Brain (organoid and tissue), 16 donors: ENCODE measurements at places on chromosomes 5 and 9.
A peak's percentile ranks its signal among the peaks of the same experiment; 100 is the strongest.

DNA sequence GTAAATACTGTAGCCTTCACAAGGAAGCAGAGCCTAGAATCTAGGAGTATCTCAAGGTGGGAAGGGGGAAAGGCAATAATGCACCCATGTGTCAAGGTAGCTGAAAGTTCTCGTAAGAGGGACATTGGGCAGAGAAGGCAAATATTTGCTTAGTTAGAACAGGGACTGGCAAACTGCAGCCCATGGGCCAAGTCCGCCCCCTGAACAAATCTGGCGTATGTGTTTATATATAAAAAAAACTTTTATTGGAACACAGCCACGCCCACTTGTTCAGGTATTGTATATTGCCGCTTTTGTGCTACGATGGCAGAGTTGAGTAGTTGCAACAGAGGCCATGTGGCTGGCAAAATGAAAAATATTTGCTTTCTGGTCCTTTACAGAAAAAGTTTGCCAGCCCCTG, 16.1 kb downstream of the KCNN2 start:
- no peak for DNase-seq

GRCh38 chr5:7394889-7395431, 978 bp upstream of the ADCY2 start:
- DNase-seq: no peak

GRCh38 chr9:95572381-95573151, 55.8 kb upstream of the PTCH1 start:
- DNase-seq: peak; percentile 22

- no peak for DNase-seq
Observed at GRCh38 chr5:127210042-127210441, 80.6 kb upstream of the MEGF10 start.

GRCh38 chr9:114205171-114206015, 50.1 kb downstream of the COL27A1 start:
- DNase-seq: peak; percentile 79

DNA sequence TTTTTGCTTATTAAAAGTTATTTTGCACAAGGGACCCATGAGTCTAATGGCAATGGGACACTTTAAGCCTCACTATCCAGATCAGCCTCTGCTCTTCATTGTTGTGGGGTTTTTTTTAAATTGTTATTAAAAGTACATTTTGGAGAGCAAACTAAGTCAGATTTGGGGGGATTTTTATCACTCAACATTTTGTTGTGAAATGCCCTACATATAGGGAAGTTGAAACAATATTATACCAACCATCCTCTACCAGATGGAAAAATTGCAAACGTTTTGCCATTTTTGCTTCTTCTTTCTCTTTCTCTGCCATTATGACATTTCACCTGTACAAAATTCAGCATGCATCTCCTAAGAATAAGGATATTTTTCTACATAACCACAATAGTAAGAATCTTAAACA, 75.3 kb downstream of the SLC1A3 start:
- DNase-seq: no peak

- DNase-seq: no peak
Observed at GRCh38 chr9:111108946-111109345, 70.7 kb upstream of the LPAR1 start.

DNA sequence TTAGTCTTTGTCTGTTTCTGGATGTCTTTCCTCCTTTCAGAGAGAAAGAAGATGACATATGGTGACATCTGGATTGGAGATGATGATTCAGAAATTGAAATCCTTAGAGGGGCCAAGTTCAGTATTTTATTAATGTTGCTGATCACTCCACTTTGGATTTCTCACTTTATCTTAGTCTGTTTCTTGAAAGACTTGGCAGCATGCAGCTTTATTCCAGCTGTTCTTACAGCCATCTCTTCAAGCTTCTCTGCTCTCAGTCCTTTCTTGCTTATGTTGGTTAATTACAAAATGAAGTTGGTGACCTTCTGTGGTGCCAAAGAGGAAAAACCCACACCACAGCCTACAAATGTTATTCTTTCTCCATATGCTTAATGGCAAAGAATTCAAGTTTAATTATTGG, 62.1 kb downstream of the SNCAIP start:
- no peak for DNase-seq

DNA sequence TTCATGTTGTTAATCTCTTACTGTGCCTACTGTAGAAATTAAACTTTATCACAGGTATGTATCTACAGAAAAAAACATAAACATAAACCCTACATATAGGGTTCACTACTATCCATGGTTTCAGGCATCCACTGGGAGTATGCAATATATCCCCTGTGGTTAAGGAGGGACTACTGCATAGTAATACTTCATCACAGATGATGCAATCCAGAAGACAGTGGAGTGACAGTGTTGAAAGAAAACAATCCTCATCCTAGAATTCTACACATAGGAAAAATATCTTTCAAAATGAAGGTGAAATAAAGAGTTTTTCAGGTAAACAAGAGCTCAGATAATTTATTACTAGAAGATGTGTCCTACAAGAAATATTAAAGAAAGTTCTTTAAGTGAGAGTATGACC, 105.9 kb downstream of the HOMER1 start:
- DNase-seq: no peak

- DNase-seq: peak; percentile 90
Observed at GRCh38 chr9:8234316-8234715, 434.7 kb upstream of the DMAC1 start.

DNA sequence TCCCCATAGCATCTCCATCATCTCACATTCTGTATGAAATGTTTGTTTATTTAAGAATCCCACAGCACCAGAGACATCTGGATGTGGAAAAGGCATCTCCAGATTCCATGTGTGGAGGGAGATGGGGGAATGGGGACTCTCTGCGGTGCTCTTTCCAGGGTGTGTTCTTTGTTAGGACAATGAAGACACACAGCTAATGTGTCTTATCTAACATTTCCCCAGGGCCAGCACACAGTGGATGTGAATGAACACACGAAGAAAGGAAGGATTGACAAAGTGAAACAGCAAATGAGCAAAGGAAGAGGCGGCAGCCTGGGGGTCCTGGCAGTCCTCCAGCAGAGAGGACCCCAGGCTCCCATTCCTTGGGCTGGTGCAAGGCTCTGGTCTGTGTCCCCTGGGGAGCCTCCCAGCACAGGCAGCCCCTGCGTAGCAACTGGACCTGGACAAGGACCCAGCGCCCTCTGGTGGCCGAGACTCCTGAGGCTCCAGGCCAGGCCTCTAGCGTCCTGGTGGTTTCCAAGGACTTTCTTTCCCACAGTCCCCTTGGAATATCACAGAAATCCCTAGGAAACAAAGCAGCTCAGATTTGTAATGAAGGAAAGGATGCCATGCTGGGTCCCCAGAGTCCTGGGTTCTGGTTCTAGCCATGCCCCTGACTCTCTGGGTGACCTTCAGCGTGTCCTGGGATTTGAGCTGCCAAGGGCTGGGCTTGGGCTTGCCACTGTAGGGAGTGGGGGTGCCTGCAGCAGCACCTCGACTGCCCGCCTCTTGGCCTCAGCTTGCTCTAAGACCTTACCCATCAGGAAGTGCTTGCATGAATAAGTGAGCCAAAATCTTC, 3.5 kb upstream of the PDLIM7 start:
- peak; percentile 86 for DNase-seq

DNA sequence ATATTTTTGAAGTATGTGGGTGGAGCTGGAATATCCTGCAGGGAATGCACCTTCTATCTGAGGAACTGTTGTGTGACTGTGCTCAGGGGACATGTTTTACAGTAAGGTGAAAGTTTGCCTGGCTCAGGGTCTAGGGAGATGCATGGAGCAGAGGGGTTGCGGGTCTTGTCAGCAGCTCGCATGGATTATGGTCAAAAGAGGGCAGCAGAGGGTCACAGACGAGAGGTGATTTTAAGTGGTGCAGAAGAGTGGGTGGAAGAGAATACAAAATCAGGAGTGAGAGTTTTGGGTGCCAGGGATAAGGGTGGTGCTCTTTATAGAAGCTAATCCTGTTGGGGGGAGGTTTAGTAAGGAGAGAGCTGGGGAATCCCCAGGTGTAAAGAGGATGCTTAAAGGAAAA, 53.5 kb upstream of the GRIN3A start:
- DNase-seq: peak; percentile 52

GRCh38 chr5:151580858-151581257, 10.3 kb downstream of the FAT2 start:
- no peak for DNase-seq

GRCh38 chr5:132915681-132916080, 42.2 kb downstream of the LEAP2 start:
- DNase-seq: no peak

- peak; percentile 29 for DNase-seq
Observed at GRCh38 chr9:38067859-38068681, 957 bp downstream of the SHB start.

DNA sequence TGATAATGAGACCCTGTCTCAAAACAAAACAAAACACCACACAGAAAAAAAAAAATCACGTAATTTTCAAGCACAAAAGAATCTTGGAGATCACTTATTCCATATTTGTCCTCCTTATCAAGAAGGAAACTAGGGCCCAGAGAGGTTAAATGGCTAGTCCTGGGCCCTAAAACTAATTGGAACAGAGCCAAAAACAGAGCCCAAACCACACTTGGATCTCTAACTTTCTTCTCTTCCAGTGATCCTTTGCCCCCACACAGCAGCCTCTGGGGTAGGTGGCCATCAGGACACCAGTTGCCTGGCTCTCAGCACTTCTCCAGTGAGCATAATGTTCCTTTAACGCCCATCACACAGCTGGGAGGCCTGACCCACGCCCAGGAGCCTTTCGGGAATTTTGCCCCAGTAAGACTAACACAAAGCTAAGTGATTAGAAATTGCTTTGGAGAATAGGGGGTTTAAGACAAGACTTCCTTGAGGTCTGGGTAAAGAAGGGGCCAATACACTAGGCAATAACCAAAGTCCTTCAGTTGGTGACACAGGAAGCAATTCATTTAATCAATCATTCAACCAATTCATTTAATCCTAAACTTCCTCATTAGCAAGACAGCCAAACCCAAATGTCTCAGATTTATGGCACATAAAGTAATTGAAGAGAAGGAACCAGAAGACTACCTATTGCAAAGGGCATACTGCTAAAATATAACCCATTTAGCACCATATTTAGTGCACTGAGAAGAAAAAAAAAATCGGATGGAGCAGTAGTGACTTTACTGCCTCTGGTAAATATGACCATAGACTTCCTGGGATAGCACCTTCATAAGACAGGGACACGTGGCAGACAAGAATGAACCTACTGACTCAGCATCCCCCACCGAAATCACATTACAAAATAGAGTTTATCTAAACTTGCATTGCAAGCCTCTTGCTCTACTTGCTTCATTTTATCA, 77.8 kb downstream of the ZNF608 start:
- DNase-seq: no peak

- no peak for DNase-seq
Observed at GRCh38 chr5:180689775-180690174, 40.4 kb upstream of the FLT4 start.

DNA sequence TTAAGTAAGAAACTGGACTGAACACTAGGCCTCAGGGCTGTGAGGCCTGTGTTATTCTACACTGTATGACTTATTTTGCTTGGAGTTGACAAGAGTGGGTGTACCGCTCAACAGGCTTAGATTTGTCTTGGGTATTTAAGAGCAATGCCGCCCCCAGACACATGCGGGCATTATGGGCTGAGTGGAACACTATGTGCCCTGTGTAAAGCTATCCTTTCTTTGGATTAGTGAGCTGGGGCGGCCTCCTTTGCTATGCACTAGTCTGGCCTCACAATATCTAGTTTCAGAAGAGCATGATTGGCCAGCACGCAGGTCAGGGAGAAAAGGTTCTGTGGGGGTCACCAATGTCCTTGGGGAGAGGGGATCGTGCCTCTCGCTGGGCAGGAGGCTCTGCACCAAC, 206.3 kb upstream of the GDNF start:
- DNase-seq: no peak

DNA sequence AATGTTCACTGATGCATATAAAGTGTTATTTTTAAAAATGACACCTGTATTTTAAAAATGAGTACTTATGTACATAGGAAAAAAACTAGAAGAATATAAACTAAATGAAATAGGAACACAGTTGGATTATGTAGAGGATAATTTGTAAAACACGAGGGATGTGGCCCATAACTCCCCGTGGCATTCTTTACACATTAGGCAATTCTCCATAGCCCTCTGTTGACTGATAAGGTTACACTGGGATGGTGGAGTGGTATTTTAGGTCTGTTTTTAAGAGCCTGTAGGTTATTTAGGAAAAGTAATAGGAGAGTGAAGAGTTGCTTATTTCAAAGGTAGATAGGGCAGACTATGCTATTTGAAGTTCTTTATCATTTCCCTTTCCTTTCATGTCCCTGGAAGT, 1.8 kb downstream of the CAVIN4 start:
- DNase-seq: no peak

- DNase-seq: no peak
Observed at GRCh38 chr5:78544561-78545201, 103.9 kb downstream of the LHFPL2 start.

DNA sequence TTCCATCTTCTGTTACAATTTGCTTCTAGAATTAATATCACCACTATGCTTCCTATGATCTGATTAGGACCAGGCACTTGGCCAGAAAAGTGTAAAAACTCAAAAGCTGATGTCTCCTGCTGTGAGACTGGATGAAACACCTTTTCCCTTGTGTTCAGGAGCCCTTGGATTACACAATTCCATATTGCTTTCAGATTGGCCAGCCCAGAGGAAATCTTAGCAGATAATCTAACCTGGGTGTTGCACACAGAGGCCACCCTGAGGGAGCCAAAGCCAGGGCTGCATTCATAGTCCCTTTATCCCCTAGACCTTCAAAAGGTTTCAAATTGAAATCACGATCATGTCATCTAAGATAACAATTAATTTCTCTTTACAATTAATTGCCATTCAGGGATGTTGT, 94.1 kb upstream of the SELENOP start:
- no peak for DNase-seq

GRCh38 chr5:6049662-6050061, 328.7 kb downstream of the MED10 start:
- DNase-seq: no peak

GRCh38 chr5:35073160-35073559, 25.4 kb upstream of the AGXT2 start:
- DNase-seq: no peak

DNA sequence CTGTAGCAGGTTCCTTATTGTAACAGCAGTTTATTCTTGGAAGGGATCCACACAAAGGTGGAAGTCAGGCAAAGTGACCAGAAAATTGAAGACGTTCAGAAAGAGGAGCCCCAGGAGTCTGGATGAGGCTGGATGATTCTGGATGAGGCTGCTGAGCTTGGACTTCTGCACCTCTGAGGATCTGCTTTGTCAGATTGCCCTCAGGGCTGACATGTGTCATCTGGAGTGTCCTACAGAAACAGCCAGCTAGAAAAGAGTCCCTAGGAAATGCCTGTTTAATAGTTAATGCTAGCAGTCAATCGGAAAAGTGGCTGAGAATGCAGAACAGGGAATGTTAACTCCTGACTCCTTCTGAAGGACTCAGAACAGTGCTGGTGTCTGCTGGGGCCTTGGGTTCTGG, 236.4 kb downstream of the LRRC70 start:
- DNase-seq: no peak
